Fibroblast of lung (primary cell): ENCODE measurements at places on chromosomes 6 and 20.
A peak's percentile ranks its signal among the peaks of the same experiment; 100 is the strongest.

DNA sequence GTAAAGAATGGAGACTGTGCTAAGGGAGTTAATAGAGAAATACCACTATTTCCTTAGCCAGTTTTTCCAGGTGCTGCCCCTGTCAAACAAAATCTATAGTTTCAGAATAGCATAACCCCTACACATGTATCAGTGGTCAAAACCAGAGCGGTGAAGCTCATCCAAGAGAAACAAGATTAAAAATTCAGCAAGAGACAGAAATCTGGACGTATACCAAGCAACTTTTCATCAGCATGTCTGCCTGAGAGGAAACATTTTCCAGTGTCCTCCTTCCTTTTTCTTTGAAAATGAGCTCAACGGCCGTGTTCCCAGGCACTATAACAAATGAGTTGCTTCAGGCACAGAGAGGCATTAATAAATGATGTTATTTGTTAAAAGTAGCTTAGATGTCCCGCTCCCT is 416.5 kb downstream of the BCKDHB start:
- peak; percentile 85 for DNase-seq

DNA sequence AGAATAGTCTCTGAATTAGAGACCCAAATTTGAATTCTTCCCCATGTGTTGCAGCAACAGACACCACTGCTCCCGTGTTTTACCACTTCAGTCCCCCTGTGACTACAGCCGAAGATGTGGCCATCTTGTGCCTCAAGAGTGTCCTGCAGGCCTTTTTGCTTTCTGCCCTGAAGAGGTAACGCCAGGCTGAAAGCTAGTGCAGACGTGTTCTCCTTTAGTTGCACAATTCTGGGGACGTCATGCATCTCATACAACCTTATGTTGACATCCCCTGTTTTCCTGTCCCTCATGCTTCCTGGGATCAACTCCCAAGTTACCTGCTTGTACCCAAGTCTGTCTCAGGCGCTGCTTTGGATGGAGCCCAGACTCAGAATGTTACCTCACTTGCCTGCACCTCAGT is 69.1 kb upstream of the SLC22A23 start:
- no peak for DNase-seq

- DNase-seq, result peak; percentile 47
Measured at GRCh38 chr6:145823328-145823944, 8.8 kb upstream of the FBXO30 start.

GRCh38 chr6:139690007-139690406 is 315.6 kb upstream of the CITED2 start:
- no peak for DNase-seq

DNA sequence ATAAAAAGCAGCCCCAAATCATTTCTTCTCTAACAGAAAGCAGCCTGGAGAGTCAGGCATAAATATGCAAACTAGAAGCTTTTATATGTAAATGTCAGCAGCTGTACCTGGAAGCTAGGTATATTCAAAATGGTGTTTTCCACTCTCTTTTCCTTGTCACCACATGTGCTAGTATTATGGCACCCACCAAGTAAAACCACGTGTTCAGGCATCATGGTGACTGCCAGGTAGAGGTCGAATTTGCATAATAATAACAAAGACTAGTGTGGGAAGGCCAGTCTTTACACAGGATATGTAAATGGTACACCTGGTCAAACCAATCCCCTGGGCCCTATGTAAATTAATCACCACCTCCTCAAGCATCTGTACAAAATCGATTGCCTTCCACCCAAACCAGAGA is 124.0 kb downstream of the MMUT start:
- no peak for DNase-seq

DNA sequence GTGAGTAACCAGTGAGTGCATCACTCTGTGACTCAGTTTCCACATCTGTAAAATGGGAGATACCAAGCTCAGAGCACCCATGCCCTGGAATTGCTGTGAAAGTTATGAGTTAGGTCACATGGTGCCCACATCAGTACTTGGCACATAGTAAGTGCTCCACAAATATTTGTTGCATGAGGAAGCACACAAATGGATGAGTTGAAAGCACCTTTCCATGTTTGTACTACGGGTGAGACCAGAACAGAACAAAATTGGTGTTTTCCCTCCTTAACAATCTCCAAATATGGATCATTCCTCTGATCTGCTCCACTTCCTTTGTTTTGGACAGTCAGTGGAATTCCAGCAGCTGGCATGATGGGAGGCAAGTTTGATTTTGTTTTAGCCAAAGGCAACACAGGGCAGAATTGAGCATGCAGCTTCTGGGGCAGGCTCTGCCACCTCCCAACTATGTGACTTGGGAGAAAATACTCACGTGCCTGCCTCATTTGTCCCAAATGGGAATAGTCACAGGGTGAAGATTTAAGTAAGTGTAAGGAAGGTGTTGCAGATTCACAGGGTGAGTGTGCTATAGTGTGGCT is 503.7 kb upstream of the SULF2 start:
- DNase-seq, result peak; percentile 25
